Erythroblast (primary cell): ENCODE measurements at places on chromosomes 5 and 9.
A peak's percentile ranks its signal among the peaks of the same experiment; 100 is the strongest.

GRCh38 chr5:4911646-4912403 lies 228.3 kb upstream of the ADAMTS16 start:
- no peak for DNase-seq

- DNase-seq: no peak
These were observed 112.0 kb upstream of the SPOCK1 start for GRCh38 chr5:137611011-137611580.

GRCh38 chr9:115422932-115423440 lies 305.0 kb upstream of the TNC start:
- DNase-seq: no peak

DNA sequence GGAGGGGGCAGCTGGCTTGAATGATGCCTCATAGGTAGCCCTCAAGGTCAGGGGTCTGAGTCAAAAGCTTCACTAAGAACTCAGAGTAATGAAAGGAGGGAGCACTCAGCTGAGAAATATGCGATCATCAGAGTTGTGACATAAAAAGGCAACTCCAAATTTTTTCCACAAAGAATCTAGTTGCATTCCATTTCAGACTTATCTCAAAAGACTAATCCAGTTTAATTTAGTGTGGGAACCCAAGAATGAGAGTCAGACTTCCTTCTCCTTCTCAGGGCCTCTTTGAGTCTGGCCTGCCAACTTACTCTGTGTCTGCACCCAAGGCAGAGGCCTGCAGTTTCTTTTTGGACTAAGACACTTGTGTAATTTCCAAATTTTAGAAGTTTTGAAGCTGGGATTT lies 34.7 kb downstream of the GABRP start:
- DNase-seq: no peak

DNA sequence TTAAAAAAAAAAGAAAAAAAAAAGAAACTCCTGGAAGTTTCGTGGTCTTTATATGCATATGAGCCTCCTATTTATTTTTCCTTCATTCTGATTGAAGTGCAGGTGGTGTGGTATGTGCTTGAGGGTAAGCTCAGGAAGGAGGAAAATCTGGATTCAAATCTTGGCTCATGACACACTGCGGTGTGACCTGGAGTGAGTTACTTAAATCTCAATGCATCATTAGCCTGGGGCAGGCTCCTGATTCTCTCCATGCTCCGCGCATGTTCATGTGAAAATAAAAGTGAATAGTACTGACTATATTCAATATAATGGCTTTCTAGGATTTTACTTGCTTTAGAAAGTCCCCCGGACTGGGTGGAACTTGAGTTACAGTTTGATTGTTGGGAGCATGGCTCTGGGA lies 35.6 kb downstream of the PTTG1 start:
- no peak for DNase-seq

DNA sequence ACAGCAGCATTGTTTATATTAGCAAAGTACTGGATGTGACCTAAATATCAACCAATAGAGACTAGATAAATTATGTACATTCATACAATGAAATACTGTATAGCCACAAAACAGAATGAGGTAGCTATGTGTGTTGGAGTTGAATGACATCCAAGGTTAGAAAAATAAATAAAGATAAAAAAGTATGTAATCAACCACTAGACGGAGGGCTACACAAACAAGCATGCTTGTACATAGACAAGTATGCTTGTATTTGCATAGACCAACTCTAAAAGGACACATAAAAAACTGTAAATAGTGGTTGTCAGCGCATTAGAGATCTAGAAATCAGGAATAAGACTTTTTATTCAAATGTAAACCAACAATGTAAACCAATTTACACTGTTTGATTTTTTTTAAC lies 3.0 kb downstream of the FEM1C start:
- DNase-seq: peak; percentile 22

DNA sequence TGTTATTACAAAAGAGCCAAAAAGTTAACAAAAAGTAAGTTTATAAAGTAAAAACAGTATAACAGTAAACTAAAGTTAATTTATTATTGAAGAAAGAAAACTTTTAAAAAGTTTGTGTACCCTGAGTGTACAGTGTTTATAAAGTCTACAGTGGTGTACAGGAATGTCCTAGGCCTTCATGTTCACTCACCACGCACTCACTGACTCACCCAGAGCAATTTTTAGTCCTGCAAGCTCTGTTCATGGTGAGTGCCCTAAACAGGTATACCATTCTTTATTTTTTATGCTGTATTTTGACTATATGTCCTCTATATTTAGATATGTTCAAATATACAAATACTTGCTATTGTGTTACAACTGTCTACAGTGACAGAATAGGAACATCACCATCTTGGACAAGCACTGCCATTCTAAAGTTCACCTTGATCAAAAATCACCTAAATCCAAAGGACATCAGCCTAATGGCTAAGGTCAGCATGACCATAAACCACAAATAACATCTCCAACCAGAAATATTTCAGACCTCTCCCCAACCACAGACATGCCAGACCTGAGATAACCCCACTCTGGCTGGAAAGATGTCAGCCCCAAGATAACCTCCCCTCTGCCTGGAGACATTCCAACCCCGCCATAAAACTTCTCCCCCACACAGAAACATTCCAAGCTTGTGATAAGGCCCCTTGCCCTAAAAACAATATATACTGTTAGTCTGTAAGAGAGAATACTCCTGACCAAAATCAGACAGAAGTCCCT lies 56.1 kb downstream of the AGXT2 start:
- DNase-seq: no peak

DNA sequence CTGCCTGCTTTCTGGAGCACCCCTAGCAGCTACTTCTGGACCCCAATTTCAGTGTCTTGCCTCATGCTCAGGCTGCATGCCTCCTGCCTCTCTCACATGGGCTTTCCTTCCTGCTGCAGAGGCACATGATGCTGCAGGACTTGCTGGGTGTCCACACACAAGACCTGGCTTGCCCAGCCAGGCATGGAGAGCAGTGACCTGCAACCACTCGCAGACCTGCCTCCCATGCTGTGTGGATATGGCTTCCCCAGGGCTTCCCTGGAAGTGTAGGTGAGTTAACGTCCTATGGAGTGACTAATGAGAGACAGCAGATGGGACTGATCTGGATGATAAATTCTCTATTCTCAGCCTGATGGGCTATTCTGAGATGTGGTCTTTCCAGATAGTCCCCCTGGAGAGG lies 53.2 kb upstream of the SMIM32 start:
- DNase-seq: no peak

GRCh38 chr9:121282277-121283079 lies 14.5 kb downstream of the GSN start:
- DNase-seq: peak; percentile 20

DNA sequence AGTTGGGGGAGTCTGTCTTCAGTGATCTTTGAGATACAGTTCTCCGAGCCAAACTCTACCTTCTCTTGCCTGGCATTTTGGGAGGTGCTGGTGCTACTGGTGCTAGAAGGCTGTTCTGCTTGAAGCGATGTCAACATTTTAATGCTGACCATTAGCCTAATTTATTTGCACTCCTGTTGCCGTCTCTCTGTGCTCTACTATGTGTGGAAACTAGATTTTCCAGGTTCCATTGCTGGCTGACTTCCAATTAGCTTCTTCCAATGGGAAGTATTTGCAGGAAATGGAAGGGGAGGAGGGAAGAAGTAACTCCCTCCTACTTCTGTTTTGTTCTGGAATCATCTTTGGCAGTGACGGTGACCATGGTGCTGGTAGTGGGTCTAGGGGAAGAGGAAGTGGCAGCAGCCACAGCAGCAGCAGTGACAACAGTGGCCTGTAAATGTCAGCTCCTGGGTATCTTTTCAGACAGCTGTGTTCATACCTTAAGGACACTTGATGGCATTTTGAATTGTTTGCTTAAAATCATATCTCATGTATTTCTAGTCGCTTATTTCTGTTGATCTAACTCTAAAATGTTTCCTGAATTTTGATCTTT lies 7.9 kb downstream of the TXNDC8 start:
- DNase-seq: no peak

GRCh38 chr5:4579679-4580078 lies 560.5 kb upstream of the ADAMTS16 start:
- DNase-seq: no peak
